ENCODE measurements at places on chromosomes 6 and 20.

GRCh38 chr20:21981597-21982344 lies 276.3 kb downstream of the PAX1 start:
- DNase-seq, result no peak

- DNase-seq, result peak; percentile 27
These were observed 188.3 kb upstream of the ZFP64 start for GRCh38 chr20:52379723-52380336.

- DNase-seq, result no peak
These were observed 22.3 kb downstream of the MDN1 start for GRCh38 chr6:89797317-89797716.

GRCh38 chr6:89273816-89274215 lies 41.3 kb downstream of the GABRR2 start:
- DNase-seq, result no peak

GRCh38 chr20:63007646-63008488 lies 1.1 kb upstream of the BHLHE23 start:
- peak; percentile 73 for DNase-seq

DNA sequence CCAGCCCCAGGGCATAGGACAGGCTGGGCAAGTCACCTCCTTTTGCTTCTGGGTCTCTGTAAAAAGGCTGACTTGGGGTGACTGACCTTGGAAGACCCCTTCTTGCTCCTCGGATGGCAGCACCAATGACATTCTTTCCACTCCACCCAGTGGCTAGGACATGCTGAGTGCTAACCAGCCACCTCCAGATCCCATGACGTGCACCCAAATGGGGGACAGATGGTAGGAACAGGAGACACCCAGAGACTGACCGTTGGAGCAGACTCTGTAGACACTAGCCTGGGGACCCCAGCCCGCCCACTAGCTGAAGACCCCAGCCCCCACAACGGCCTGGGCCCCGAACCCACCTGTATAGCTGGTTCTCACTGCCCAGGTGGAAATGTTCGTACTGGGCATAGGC lies 38.3 kb downstream of the ANGPT4 start:
- DNase-seq, result no peak

DNA sequence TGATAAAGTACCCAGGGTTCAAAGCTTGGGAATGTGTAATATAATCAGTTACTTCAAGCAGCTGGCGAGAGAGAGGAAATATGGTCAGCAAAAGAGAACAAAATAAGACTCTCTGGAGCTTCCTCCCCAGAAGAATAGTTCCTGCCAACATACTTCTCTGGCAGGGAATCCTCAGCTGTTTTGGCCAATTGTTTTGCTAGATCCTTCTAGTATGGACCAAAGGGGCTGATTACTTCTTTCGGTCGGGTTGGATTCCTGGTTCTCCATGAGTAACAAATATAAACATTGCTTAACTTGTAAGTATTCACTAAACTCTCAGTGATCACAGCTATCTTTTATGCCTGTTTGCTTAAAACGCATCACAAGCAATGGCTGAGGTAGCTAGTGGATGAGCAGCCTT lies 31.4 kb upstream of the FBXO9 start:
- DNase-seq, result no peak

- DNase-seq, result no peak
These were observed 192.4 kb downstream of the BMP2 start for GRCh38 chr20:6959900-6960312.

DNA sequence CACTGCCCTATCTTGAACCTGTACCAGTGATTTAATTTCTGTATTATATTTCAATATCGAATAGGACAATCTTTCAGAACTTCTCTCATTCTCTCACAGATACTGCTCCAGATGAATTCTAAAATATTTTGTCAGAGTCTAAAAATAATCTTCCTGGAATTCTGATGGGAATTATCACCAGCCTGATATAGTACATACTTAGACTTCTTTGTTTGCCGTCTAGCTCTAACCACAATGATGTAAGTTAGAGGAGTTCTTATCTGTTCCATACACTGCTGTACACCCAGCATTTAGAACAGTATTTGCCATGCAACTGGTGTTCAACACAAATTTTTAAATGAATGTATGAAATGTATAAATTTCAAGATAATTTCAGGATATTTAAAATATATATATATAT lies 1.3 kb upstream of the HUS1B start:
- no peak for DNase-seq

DNA sequence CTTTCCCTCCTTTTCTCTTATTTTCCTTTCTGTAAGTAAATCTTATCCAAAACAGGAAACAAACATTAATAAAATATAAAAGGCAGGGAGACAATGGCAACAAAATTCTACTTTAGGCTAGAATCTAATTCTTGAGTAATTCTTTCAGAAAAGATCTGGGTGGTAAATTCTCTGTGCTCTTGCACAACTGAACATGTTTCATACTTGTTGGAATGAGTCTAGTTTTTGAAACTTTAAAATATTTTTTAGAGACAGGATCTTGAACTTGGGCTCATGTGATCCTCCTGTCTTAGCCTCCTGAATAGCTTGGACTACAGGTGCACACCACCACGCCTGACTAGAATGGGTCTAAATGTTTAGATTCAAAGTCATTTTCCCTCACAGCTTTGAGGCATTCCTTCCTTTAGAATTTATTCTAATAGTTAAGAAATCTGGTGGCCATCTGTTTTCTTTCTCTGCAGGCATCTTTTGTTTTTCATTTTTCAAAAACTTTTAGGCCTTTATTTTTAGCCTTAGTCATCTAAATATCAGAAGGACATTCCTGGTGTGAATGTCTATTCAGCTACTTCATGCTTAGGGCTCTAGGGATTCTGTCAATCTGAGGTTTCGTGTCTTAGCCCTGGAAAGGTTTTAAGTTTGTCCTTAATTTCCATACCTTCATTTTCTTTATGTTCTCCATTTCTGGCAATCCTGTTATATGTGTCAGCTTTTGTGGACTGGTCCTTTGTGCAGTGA lies 76.5 kb downstream of the CDKAL1 start:
- DNase-seq, result no peak

DNA sequence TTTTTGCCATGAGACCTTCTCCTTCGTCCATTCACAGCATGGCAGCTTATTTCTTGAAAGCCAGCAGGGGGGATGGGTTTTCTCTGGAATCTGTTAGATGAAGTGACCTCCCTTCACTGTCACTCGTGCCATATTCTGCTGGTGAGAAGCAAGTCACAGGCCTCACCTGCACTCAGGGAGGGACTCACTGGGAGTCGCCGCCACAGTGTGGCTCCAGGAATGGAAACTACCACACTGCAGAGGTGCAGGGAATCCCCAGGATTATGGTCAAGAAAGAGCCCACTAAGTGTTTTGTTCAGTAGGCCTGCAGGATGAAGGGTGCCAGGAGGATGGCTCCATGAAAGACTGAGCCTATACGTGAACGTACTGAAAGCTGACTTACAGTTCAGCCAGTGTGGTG lies 161.1 kb upstream of the AKAP12 start:
- DNase-seq, result no peak

GRCh38 chr6:161677188-161677587 lies 403.3 kb upstream of the AGPAT4 start:
- no peak for DNase-seq

- DNase-seq, result no peak
These were observed 104.2 kb downstream of the TFAP2B start for GRCh38 chr6:50922579-50923525.

DNA sequence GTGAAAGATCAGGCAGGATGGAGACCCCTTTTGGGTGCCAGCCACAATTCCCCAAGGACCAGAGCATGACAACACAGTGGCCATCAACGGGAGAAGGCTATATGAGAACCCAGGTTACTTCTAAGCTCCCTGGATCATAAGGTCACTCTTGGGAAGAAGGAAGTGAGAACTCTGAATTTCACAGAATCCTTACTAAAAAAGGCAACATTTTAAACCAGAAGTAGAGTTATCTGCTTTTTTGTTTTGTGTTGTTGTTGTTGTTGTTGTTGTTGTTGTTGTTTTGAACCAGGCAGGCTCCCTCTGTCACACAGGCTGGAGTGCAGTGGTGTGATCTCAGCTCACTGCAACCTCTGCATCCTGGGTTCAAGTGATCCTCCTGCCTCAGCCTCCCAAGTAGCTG lies 107.4 kb upstream of the TNFAIP3 start:
- no peak for DNase-seq

- DNase-seq, result no peak
These were observed 165.4 kb downstream of the NFATC2 start for GRCh38 chr20:51377132-51377531.

DNA sequence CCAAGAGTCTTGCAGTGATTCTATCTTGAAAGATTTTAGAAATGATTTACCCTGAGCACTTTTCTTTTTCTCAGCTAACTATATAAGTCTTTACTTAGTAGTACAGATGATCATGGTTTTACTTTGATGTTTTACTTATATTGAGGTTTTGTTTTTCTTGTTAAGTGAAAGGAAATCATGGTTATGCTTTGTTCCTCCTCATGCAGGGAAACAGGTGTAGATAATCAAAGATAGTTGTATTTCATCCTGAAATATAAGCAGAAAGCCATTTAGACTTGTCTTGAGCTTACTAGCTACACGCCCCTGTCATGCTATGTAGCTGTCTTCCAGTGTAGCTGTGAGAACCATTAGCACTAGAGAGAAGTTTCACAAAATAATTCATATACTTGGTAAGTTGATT lies 113.9 kb downstream of the HIVEP1 start:
- DNase-seq, result no peak

- DNase-seq, result no peak
These were observed 740.1 kb downstream of the QKI start for GRCh38 chr6:164154588-164154987.

GRCh38 chr6:90650041-90650940 lies 63.4 kb upstream of the MAP3K7 start:
- no peak for DNase-seq

DNA sequence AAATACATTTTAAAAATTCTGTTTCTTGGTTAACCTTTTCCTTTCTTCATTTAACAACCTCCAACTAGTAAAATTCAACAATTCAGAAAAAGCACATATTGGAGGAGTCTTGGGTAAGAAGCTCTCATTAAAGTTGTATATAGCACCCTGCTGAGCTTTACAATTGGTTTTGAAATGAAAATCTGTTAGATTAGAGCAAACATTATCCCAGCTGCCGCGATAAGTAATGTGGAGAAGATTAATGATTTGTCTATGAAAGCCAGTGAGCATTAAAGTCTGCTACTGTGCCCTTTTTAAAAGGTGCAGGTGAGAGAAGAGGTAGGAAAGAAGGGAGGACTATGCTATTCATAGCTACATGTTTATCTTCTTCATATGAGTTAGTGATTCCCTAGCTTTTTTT lies 201.5 kb downstream of the ZFAND3 start:
- no peak for DNase-seq
